T-helper 1 cell (primary cell): ENCODE measurements at places on chromosomes 5 and 9.

DNA sequence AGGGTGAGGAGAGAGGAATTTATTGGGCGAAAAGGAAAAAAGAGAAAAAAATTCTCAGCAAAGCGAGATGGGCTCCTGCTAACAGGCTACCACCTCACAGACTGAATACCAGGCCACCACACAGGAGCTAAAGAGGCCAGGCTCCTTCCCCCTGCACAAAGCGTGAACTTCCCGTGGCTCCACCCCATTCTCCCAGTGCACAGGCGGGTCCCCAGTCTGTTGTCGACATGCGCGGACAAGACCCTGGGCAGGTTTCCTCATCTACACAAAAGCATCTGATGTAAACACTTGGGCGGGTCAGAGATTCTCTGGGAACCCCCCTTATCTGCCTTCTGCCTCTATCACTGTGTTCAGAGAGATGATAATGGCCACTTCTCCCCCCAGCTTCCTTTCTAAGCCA lies 34.2 kb downstream of the IL31RA start:
- DNase-seq = no peak

DNA sequence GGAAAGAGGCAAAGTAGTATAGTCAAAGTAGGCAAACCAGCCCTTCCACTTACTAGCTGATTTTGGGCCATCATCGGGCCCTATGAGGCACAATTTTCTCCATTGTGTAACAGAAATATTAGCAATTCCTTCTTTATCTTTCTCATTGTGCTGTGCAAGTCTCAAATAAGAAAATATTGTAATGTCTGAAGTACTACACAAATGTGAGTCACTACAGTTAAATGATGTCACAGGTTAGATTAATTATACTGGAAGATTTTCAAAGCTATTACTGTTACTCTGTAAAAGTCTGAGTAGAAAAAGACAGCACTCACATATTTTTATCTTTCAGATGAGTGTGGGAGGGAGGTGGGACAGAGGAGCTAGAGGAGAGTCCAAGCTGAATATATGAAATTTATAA lies 12.4 kb upstream of the TMC1 start:
- DNase-seq = no peak

GRCh38 chr5:109769597-109770291 lies 80.0 kb downstream of the MAN2A1 start:
- no peak for DNase-seq

- DNase-seq = no peak
Measured at GRCh38 chr5:38878391-38879077, 32.7 kb downstream of the OSMR start.

DNA sequence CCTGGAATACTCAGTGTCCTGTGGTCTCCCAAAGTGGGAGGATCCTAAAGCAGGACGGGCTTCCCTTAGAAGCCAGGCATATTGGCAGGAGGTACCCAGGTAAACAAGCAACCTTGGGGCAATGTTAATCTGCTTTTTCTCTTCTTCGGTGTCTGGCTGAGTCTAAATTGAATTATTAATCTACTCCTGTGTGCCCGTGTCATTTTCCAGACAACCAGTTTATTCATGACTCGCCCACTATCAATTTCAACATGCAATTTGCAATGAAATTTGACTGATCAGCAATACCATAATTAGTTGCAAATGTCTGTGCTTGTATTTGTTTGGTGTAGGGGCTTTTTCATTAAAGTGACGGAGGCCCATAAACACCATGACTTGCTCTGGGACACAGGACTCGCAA lies 32.9 kb upstream of the JADE2 start:
- no peak for DNase-seq

DNA sequence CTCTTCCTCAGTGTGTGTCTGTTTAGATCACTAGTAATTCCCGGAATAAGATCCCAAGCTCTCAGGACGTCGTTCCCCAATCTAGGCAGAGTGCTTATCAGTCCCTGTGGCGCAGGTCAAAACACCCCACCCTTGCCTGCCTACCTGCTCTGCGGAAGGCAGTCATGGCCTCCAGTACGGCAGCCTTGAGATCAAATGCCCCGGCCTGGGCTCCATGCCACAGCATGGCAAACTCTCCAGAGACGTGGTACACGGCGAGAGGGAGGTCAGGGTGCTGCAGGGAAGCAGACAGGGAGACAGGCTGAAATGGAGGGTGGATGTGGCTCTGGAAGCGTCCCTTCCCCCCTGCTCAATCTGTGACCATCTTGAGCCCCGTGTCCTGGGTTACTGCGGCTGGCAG lies 12.0 kb upstream of the HDHD3 start:
- no peak for DNase-seq
